ENCODE measurements at places on chromosomes 13 and 19.

DNA sequence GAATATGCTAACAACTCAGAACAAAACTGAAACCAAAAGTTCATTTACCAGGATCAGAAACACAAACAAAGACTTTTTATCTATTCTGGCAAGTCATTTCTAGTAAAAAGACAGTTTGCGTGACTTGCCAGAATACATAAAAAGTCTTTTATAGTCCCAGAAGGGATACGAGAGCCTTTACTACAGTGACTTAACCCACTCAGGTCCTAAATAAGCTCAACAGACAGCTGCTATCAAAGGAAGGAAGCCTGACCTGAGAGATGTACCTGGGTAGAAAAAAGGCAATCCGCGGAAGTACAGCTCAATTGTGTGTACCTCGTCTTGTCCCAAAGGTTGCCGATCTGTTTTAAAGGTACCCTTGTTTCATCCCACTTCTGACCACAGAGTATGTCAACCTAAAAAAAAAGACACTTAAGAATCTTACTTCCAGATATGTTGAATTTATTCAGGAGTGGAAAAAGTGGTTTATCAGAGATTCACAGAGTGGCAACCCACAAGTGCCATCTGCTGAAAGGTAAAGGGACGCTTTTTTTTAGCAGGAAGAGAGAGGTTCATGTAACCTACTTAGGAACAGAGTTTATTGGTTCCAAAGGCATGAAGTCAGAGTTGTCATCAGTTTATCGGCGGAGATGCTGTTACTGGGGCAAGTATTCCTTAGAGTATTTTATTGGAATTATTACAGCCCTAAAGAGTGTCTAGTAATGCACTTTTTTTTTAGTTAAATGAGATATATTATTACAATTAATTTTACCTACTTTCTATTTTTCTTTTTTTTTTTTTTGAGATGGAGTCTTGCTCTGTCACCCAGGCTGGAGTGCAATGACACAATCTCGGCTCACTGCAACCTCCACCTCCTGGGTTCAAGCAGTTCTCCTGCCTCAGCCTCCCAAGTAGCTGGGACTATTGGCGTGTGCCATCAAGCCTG lies 69.7 kb upstream of the C1QTNF9B start:
- DNase-seq, result peak; percentile 42

- no peak for DNase-seq
Measured at GRCh38 chr13:29109987-29110386, 289.8 kb downstream of the MTUS2 start.

- DNase-seq, result no peak
Measured at GRCh38 chr19:40590464-40591265, 10.5 kb upstream of the LTBP4 start.

GRCh38 chr19:51460164-51460992 lies 2.1 kb upstream of the SIGLEC8 start:
- DNase-seq, result no peak

- DNase-seq, result no peak
Measured at GRCh38 chr19:13031917-13032623, 36.8 kb downstream of the NFIX start.

DNA sequence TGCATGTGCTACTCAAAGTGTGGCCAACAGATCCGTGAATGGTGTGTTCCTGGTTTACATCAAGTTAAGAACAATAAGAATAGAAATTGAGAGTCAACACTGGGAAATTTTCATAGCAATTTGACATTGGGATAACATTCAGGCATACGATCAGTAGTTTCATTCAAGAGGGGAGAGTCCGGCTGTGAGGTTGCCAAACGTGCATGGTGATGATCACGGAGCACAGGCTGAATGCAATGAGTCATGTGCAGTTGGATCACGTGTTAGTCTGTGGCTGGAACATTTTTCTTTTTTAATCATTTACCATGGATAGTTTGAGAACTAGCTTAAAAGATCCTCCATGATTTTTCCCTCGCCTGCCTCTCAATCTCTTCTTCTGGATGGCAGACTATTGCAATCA lies 2.5 kb upstream of the DCT start:
- DNase-seq, result no peak

DNA sequence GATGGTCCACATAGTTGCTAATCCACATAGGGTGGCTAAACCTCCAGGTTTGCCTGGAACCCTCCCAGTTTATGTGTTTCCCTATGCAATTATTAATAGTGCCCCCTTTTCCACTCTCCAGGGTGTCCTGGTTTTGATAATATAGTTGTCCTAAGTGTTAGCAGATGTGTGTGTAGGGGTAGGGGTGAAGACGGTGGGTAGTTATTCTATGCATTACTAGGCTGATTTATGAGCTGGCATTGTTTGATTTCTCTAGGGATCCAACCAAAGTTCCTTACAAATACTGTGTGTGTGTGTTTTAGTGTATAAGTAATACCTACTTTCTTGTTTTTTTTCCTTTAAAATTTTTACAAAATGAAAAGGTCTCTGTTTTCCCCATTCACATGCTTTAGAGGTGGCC lies 21.1 kb downstream of the GTF2F2 start:
- no peak for DNase-seq

DNA sequence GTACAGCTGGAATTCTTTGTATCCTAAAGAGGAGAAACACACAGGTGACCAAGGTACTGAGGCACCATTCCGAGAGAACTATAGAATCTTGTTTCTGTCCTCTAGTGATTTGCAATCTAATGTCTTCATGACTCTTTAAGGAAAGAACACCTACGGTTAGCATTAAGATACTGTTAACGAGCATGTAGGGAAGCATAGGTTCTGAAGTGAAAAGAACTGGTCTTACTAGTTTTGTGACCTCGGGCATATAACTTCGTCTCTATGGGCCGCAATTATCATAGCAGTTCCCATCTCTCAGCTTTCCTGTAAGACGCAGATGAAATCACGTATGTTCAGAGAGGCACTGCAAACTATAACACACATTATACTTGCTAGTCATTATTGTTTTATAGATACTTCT lies 193.0 kb upstream of the NBEA start:
- no peak for DNase-seq
